ENCODE measurements at places on chromosomes 3 and 15. TPM values are rescaled to one million over a fixed set of nuclear protein-coding genes. Genes with fewer than 3 reads are reported as not detected.

GRCh38 chr3:119145500-119146167 lies at the start of gene TEX55:
TEX55 (plus strand) TSS chr3:119146165; CDS start chr3:119146190, 25 bp downstream.
- DNase-seq = peak; percentile 62

- DNase-seq = no peak
Observed at GRCh38 chr3:177523067-177523675, 325.9 kb upstream of the TBL1XR1 start.

DNA sequence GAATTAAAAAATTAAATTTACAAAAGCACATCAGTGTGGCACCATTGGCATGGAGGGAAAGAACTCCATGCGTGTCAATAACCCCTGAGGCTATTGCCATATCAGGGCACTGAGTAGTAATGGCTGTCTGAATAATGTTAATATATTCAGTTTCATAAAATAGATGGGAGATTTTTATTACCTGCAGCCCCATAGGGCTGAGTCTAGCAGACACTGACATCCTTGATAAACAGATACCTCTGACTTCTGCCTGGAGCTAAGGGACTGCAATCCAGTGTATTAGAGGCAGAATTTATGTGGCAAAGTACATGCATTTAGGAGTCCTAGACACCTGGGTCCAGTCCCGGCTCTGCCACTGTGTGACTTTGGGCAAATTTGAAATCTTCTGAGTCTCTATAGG lies 38.8 kb upstream of the SV2B start:
- DNase-seq = no peak

- no peak for DNase-seq
Observed at GRCh38 chr3:128994173-128994512, 267 bp upstream of the CFAP92 start.

DNA sequence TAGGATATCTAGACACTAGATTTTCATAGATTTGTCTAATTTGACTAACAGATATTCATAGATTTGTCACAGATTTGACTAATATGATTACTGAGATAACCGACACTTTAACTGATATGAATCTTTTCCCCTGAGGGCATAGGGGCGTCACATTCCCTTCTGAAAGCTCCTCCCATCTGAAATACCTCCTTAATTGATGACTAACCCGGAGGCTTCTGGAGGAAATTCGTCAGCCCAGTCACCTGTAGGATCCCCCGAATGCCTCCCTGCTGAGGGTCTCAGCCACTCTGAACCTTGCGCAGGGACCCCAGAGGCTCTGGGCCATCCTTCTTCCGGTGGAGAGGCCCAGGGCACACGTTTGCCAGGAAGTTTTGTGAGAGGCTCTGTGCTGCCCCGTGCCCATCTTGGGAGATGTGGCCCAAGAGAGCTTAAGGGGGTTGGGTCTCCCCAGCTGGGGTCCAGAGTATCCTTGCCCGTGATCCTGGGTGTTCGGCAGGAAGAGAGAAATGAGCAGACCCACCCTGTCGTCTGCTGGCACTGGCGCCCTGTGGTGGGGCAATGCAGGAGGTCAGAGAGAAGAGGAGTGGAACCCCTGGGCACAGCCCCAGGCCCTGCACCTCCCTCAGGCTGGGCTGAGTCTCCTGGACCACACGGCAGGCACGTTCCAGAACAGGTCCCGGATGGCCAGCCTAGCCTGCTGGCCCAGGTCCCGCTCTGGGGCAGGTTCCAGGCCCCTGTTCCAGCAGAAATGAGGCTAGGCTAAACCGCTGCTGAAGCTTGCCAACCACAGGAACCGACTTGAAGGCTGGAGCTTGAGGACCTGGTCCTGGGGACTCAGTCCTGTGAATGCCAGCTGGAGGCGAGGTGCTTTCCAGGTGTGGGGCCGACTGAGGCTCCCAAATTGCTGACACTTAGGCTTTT lies 1.7 kb downstream of the PLA2G4D start:
- DNase-seq = no peak

- DNase-seq = no peak
Observed at GRCh38 chr3:23062582-23062981, 140.5 kb upstream of the UBE2E2 start.

DNA sequence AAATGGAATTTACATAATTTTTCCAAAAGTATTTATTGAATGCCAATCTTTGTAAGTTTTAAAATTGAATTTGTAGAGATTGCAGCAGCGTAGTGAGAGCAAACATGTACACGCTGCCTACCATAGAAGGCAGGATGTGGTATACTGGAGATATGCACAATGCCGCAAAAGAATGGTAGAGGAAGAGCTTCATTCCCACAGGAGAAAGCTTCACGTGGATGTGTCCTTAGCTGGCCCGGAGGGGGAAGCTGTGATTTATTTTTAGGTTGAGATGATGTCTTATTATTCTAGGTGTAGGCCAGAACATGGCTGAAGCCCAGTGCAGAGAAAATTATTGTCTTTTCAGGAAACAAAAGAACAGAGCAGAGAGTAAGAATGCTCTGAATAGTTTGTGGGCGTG lies 743.3 kb upstream of the BCHE start:
- no peak for DNase-seq

DNA sequence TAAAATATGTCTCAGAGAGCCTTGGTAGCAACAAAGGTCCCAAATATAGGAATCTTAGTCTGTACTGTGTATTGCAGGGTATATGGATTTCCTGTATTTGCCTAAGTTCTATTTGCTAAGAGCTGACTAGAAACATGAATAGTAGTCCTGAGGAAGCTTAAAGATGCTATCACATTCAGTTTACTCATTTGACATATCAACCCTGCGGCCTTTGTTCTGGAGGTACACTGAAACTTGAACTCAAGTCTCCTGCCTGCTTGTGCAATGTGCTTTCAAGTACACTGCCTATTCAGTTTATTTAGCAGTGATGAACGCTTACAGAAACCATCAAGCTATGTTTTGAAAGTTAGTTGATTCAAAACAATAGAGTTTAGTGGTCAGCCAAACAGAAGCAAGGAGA lies 21.1 kb downstream of the IL1RAP start:
- DNase-seq = no peak

DNA sequence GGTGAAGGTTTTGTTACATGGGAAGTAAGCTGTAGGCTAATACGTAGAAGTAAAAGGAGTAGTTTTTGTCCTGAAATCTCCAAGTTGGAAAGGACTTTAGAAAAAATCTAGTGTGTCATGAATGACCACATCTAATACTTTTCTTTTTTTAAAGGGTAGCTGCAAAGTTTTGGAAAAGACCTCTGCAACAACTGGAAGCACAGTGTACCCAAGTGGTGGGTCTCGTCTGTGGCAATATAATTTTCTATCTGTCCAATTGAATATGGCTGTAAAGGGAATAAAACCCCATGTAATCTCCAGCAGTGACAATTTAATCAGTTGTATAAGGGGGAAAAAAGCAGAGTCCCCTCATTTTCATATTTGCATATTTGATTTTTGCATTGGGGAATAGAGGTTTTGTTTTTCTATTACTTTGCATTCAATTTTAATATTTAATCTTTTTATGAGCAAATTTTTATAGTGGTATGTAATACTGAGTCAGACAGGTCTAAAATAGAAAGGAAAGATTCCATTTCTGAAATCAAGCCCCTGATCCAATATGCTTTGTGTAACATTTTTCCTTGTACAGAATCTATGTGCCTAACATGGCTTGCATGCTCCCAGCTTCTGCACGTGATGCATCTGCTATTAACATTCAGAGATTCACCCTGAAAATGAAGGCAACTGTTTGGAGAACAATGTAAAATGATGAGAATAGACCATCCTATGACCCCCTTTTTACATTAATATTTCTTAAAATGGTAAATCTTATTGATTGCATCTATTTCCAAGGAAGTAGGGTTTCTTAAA lies 531.4 kb downstream of the ZIC1 start:
- DNase-seq = no peak

DNA sequence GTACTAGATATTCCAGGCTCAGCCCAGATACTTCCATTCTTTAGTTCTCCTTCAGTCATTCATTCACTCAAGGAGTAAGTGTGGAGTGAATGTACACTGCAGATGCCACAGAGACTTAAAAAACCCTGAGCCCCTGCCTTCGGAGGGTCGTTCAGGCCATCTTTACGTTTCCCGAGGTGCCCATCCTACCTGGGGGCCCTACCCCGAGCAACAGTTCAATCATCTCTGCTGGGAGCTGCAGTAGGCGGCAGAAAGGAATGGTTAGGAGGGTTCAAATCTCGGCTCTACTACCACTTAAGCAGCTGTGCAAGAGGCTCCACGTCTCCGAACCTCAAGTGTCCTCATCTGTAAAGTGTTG lies 613 bp downstream of the SEC13 start:
- no peak for DNase-seq

GRCh38 chr3:39750712-39751111 lies 58.7 kb upstream of the MYRIP start:
- DNase-seq = no peak

DNA sequence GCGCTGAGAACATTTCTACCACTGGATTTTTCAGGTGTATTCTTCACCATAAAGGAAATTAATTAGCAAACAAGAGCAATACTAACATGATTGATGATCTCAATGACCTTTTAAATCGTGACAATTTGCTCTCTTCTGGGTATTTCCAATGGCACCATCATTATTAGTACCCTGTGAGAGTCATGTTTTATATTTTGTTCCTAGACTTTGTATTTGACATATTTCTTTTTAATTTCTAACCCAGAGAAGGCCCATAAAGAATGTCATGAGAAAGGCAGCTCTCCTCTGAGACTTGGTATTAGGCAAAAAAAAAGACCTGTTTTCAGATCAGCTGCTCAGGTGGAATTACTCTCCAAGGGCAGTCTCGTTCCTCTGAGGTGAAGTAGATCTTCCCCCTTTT lies 1253.4 kb downstream of the ROBO2 start:
- no peak for DNase-seq

DNA sequence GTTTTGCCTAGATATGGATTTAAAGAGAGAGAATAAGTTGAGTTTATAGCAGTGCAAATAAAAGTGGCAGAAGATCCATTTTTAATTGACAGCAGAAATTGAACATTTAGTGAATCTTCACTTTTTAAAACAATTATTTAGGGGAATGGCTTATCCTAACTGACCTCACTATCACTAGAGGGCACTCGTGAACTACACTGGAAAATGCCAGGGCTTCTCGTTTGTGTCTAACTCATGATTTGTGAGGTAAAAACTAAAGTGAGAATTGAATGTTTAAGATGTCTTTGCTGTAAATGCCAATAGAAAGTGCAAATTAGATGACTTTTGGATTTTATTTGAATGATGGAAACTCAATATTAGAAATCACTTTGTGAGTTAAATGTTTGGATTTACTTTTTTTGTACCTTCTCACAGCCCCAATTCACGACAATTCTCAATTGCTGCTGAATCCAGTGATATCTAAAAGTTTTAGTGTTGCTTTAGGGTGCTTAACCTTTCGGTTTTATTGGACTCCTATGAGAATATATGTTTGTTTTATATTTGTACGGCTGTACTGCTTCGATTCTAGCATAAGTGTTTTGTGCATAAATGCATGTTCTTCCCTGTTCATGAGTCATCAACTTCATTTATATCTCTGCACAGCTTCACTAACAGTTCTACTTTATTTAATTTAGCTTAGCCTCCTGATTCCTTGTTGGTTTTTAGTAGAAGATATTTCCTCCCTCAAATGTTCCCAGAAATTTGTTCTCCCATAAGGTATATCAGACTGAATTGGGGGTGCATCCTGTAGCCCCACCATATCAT lies 462.1 kb downstream of the MFSD1 start:
- DNase-seq = peak; percentile 57

The CFAP100 gene
- 0.09 TPM for polyA plus RNA-seq

The ROPN1B gene
- not detected for polyA plus RNA-seq

The LMCD1 gene
- polyA plus RNA-seq = 18.6 TPM

The GHSR gene
- not detected for polyA plus RNA-seq

The SEMA5B gene
- polyA plus RNA-seq = 3.0 TPM

The AMOTL2 gene
- 32.1 TPM for polyA plus RNA-seq

The ZKSCAN7 gene
- 14.0 TPM for polyA plus RNA-seq

The LRRC31 gene
- not detected for polyA plus RNA-seq

The DNAJA4 gene
- 4.9 TPM for polyA plus RNA-seq
